RKO (cell line): ENCODE measurements at places on chromosomes 5 and 9.

DNA sequence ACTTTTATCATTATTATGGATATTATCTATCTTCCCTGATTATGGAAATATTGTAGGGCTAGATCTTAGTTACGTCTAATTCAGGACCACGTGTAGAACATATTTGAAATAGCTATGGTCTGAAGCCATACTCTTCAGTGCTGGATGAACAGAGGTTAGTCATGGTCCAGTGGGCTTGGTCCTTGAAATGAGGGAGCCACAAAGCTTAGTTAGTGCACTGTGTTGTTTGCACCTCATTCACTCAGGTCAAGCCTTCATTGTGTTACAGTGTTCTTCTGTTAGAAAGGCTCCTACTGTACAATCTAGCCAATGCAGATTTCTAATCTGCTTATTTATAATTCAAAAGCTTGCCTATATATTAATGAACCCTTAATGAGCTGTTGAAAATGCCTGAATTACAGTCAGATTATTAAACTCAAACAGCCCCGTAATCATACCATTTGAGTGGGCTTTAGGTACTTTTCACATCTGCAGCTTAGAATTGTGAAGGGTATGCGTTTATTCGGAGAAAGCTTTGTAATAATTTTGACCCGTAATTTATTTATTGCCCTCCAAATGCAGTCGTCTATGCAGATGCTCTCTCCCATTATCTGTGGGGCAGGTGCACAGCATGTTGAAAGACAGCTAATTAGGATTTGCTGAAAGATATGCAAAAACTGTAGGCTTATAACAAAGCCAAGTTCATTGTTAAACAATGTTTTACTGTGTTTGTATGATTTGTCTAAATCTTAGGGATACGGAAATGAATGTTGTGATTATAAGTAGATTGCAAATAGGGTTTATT lies 164.9 kb downstream of the PBX3 start:
- no peak for DNase-seq

DNA sequence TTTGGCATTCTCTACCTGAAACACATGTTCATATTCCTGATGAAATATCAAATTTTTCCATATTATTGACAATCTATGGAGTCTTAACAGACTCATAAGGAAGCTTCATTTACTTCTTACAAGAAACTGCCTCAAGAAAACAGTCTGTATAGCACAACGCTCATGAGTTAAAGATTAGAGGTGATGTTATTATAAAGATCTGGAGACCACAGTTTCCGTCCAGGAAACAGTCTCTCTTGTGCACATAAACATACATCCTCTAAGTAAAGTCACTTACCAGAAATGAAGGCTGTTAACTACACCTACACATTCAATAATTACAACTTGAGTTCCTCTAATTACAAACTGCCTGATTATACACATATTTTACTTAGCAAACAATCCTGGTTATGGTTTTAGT lies 86.9 kb downstream of the RAPGEF6 start:
- DNase-seq = no peak

- DNase-seq = no peak
Measured at GRCh38 chr9:79581388-79581787, 9.6 kb downstream of the TLE4 start.

GRCh38 chr9:34380034-34380510 lies 3.4 kb upstream of the MYORG start:
- DNase-seq = no peak

DNA sequence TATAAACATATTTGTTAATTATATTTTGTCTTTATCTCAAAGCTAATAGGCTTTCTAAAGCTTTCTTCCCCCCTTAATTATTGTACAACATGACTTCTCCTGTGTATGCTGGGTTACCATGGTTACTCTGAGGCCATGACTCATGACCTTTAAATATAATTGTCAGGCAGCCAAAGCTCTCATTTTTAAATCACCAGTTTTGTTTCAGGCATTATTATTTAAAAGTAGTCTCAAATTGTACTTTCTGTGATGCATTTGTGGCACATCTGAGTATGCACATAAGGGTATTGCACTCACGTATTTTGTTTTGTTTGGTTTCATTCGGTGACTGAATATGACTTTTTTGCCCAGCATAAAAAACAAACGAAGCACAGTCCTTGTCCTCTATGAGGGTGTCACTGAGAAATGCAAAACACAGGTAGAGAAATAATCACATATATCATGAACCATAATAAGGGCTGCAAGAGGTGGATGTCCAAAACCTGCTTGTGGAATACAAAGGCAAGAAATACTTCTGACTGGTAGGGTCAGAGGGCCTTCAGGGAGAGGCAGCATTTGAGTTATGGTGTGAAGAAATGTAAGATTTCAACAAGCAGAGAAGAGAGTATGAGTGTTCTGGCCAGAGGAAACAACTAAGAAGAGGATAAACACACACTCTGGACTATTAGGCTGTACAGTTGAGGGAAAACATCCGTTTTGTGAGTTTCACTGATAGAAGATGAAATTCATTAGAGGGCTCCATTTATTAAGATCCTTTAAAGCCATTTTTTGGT lies 2.1 kb downstream of the CCDC192 start:
- DNase-seq = peak; percentile 69

- no peak for DNase-seq
Measured at GRCh38 chr9:7300484-7300883, 499.1 kb downstream of the DMAC1 start.

DNA sequence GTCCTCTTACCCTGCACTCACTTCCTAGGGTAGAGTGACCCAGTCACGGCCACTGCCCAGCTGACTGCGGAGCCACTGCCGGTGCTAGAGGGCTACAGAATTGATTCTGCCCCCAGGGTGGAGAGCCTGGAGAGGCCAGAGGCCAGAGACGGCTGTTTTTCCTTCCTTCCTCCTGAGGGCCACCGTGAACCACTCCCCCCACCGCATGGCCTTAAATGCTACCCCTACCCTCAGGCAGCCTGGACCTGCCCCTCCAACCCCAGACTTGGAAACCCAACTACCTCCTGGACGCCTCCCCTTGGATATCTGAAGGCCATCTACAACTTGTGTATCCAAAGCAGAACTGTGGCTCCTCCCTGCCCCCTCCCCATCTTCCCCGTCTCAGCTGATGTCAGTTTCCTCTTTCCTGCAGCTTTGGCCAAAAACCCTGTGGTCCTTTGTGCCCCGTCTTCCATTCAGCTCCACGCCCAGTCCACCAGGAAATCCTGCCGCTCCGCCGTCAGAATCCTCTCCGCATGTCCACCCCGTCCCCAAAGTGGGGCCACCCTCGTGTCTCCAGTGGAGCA lies 16.3 kb downstream of the SH2D3C start:
- DNase-seq = no peak
